Naive thymus-derived CD4-positive, alpha-beta T cell (primary cell): ENCODE measurements at places on chromosomes 7 and 10.

DNA sequence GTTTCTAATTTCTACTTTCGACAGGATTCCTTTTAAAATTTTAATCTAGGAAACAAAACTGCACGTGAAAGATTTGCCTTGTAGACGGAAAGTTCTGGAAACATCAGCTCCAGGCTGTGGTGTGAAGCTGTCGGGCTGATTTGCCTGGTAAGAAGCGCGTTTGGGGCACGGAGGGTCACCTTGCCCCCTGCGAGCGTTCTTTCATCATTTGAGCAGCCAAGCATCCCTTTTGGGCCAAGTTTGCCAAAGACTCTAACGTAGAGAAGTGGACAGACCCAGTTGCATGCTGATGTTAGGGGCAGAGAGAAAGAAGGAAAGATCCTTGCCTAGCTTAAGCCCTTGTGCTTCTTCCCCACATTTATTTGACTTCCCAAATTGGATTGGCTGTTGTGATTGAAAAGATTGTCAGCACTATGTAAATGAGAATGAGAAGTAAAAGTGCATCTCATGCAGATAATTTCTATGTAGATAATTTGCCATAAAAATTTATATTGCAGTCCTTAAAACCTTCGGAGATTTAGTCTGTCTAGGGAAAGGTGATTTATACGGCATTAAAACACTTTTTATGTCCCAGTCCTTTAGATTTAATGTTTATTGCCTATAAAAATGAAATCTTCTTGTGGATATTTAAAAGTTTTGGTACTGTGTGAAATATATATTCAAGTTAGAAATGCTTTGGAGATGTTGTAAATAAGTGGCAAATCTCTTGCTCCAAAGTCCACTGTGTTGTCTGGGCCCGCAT lies 76.1 kb downstream of the CUX1 start:
- H3K4me3 ChIP-seq: no peak overlapping the region
- H3K36me3 ChIP-seq: no peaks in the 10 kb centered on the region
- H3K4me1 ChIP-seq: no peaks in the 10 kb centered on the region
- no peaks in the 10 kb centered on the region for H3K27me3 ChIP-seq
- H3K27ac ChIP-seq: no peak overlapping the region
- DNase-seq: no peak

DNA sequence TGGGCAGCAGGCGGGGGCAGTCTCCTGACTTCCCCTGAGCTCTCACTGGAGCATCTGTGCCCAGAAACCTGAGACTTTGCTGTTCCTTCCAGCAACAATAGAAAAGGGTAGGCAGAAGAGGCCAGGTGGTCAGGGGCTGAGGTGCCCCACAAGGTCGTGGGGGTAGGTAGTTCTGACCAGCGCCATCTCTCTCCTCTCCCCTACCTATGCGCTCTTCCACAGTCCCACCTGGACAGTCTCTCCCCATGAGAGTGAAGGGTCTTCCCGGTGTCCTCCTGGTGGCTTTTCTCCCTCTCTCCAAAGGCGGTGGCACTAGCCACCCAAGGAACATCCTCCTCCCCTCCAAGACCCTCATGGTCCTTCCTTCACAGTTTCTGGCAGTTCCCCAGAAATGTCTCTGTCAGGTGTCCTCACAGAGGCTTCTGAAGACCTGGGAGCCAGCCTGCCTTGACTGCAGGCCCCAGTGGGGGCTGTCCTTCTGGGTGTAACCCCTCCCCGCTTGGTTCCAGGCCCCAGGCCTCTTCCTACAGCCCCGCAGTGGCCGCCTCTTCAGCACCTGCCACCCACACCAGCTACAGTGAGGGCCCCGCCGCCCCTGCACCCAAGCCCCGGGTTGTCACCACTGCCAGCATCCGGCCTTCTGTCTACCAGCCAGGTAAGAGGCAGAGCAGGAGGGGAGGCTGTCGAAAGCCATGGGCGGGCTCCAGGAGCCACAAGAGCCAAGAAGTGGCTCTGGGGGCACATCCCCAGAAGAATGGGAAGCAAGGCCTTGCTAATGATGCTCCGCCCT lies 41.3 kb downstream of the LDB3 start:
- H3K27ac ChIP-seq: no peak overlapping the region
- no peak overlapping the region for H3K4me3 ChIP-seq
- no peaks in the 10 kb centered on the region for H3K36me3 ChIP-seq
- no peaks in the 10 kb centered on the region for H3K27me3 ChIP-seq
- DNase-seq: no peak
- peaks cover 5% of the 10 kb centered on the region for H3K4me1 ChIP-seq

DNA sequence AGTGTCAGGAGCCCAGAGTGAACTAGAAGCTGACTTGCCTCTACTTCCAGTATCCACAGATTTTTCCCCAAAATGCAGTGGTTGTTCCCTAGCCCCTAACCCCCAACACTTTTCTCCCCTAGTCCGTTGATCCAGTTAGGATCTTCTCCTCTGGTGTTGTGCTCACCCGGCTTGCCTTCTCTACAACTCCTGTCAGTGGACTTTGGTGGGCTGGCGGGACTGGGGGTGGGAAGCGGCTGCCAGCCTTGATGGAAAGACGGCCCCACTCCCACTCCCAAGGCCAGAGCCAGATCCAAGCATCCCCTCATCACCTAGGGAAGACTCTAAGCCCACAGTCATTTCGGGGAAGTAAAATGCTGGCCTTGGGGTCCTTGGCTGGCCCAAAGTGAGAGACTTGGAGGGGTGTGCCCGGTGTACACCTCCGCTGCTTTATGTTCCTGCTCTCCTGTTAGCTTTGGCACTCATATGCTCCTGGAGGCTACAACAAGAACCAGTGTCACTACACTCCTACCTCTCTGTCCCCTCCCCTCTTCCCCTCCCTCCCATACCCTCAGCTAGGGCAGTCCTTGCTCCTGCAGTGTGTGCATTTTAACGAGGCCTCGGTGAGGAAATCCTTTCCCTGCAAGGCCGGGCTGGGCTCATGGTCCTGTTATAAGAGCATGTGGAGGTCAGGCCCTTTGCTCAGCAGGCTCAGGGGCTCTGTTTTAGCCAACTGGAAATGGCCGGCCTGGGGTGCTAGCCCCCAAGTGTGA lies 930 bp upstream of the HOXA10 start:
- H3K36me3 ChIP-seq: no peaks in the 10 kb centered on the region
- no peak overlapping the region for H3K27ac ChIP-seq
- no peak overlapping the region for H3K4me3 ChIP-seq
- H3K27me3 ChIP-seq: peaks cover 62% of the 10 kb centered on the region
- DNase-seq: no peak
- peaks cover 16% of the 10 kb centered on the region for H3K4me1 ChIP-seq

DNA sequence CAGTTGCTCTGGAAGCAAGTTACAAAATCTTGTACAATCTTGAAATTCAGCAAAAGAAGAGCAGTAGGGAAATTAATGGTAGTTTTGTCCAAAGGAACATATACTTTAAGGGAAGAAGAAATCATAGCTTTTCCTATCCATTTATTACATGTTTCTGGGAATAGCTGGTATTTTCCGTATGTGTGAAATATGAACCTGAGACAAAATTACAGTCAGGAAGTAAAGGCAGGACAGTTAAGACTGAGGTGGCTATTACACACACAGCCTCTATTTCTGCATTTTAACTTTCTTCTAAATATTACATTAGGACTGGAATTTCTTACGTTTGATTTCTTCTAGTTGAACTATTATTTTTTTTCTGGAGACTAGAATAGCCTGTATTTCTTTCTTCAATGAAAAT lies 1197.3 kb downstream of the SORCS3 start:
- H3K27ac ChIP-seq: peak overlapping the region; percentile 60
- DNase-seq: no peak
- peak overlapping the region; percentile 53 for H3K4me3 ChIP-seq

- H3K36me3 ChIP-seq: no peaks in the 10 kb centered on the region
- no peaks in the 10 kb centered on the region for H3K27me3 ChIP-seq
- DNase-seq: peak; percentile 61
- H3K27ac ChIP-seq: peak within 1 kb of the TSS; percentile 61
- peak within 1 kb of the TSS; percentile 74 for H3K4me3 ChIP-seq
Observed at GRCh38 chr10:68826764-68827591, at the start of gene STOX1. TSS of gene STOX1 (plus strand) at chr10:68827531. CDS start at chr10:68827624, 93 bp downstream.

DNA sequence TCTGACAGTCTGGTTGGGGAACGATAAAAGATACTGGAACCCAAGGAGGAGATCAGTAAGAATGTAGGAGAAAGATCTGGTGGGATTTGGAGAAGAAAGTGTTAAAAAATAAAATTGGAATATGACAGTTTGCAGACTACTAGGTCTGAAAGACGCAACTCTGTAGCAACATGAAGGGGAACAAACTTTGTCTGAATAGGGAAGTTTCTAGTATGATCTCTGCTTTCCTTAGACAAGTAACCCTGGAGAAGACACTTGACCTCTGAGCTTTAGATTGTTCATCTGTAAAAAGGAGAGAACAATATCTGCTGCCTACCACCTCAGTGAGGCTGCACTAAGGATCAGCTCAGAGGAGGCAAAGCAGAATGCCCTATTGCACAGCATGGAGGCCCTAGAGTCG lies 3.0 kb upstream of the PRSS1 start:
- H3K27me3 ChIP-seq: no peaks in the 10 kb centered on the region
- H3K4me1 ChIP-seq: no peaks in the 10 kb centered on the region
- DNase-seq: no peak
- H3K27ac ChIP-seq: no peak overlapping the region
- no peak overlapping the region for H3K4me3 ChIP-seq
- no peaks in the 10 kb centered on the region for H3K36me3 ChIP-seq

- H3K27ac ChIP-seq: no peak overlapping the region
- H3K4me1 ChIP-seq: no peaks in the 10 kb centered on the region
- H3K36me3 ChIP-seq: no peaks in the 10 kb centered on the region
- H3K27me3 ChIP-seq: no peaks in the 10 kb centered on the region
- no peak for DNase-seq
Observed at GRCh38 chr10:120253131-120253530, 203.9 kb upstream of the PLPP4 start.

GRCh38 chr7:150993511-150993910 lies 2.7 kb downstream of the NOS3 start:
- H3K36me3 ChIP-seq: no peaks in the 10 kb centered on the region
- no peak for DNase-seq
- H3K4me1 ChIP-seq: peaks cover 48% of the 10 kb centered on the region
- H3K27ac ChIP-seq: no peak overlapping the region

DNA sequence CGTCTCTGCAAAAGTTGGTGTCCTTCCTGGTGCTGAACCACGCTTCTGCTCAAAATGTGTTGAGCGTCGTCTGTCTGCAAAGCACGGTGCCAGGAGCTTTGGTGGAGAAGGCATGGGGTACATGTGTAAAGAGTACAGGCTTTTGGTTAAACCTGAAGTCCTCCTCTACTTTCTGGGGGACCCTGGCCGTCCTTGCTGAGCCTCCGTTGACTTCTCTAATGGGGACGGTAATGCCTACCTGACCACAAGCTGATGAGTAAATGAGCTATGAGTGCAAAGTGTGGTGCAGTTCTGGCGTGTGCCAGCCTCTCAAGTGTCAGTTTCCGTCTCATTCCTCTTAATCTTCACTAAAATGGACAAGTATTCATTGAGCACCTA lies 527 bp upstream of the HERPUD2 start:
- no peak for DNase-seq
- H3K4me1 ChIP-seq: peaks cover 14% of the 10 kb centered on the region
- peak overlapping the region; percentile 98 for H3K27ac ChIP-seq

DNA sequence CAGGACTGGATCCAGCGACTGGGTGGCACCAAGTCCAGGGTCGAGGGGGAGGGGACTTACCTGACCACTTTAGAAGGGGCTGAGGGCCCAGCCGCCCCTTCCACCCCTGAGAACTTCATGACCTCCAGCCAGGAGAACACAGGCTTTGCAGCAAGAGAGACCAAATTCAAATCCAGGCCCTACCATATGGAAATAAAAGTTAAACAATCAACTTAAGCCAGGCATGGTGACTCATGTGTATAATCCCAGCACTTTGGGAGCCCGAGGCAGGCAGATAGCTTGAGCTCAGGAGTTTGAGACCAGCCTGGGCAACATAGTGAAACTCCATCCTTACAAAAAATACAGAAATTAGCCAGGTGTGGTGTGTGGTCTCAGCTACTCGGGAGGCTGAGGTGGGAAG lies 61.9 kb downstream of the COL13A1 start:
- no peaks in the 10 kb centered on the region for H3K36me3 ChIP-seq
- no peak overlapping the region for H3K4me3 ChIP-seq
- H3K27ac ChIP-seq: no peak overlapping the region
- H3K27me3 ChIP-seq: no peaks in the 10 kb centered on the region

GRCh38 chr10:30557884-30558283 lies 71.7 kb downstream of the LYZL2 start:
- no peaks in the 10 kb centered on the region for H3K36me3 ChIP-seq
- H3K27me3 ChIP-seq: no peaks in the 10 kb centered on the region
- no peak for DNase-seq
- no peak overlapping the region for H3K4me3 ChIP-seq

DNA sequence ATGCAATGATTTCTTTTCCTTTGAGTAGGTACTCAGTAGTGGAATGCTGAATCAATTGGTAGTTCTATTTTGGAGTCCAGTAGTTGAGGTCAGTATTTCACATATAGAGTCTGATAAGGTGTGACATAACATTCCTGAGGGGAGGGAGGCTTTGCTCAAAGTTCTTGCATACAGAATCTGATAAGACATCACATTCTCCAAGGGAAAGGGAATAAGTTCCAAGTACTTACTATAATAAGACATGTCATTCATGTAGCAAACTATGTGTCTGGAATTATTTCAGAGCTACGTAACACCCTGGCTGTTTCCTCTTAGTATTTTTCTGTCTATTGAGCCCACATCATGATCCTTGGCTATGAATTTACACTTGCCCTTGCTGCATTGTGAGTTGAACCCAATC lies 74.3 kb upstream of the POM121L12 start:
- no peaks in the 10 kb centered on the region for H3K36me3 ChIP-seq
- H3K4me1 ChIP-seq: no peaks in the 10 kb centered on the region
- H3K4me3 ChIP-seq: no peak overlapping the region
- no peaks in the 10 kb centered on the region for H3K27me3 ChIP-seq
- no peak overlapping the region for H3K27ac ChIP-seq
- DNase-seq: no peak

DNA sequence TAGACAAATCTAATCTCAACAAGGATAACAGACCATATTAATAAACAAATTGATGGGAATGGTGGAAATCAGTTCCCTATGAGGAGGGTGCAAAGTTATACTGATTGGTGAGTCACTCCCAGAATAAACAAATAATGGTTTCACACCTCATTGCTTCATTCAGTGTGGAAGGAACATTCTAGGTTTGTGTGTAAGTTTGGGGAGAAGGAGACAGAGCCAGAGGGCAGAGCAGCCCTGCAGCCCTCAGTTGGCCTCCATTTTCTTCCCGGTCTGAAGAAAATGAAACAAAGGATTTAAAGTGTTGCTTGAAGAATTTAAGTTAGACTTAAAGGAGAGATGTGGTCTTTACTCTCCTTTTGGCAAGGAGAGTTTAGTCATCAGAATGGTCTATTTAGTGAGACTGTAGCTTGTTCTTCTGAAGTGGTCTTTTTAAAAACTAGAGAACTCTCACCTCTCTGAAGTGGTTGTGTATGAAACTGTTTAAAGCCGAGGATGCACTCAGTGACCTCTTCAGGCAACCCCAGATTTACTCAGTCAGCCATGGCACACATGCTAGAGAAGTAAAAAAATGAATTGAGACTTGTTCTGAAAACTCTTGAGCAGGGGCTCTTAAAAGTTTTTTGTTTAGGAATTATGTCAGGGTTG lies 27.2 kb downstream of the IKZF1 start:
- peak overlapping the region; percentile 93 for H3K27ac ChIP-seq
- no peaks in the 10 kb centered on the region for H3K27me3 ChIP-seq
- H3K36me3 ChIP-seq: peaks cover 18% of the 10 kb centered on the region
- peak overlapping the region; percentile 40 for H3K4me3 ChIP-seq

- DNase-seq: no peak
- H3K36me3 ChIP-seq: no peaks in the 10 kb centered on the region
- H3K27me3 ChIP-seq: no peaks in the 10 kb centered on the region
- no peak overlapping the region for H3K27ac ChIP-seq
- no peaks in the 10 kb centered on the region for H3K4me1 ChIP-seq
- no peak overlapping the region for H3K4me3 ChIP-seq
Observed at GRCh38 chr10:118027397-118027796, 19.3 kb downstream of the RAB11FIP2 start.
